ENCODE measurements at places on chromosomes 13 and 19.

DNA sequence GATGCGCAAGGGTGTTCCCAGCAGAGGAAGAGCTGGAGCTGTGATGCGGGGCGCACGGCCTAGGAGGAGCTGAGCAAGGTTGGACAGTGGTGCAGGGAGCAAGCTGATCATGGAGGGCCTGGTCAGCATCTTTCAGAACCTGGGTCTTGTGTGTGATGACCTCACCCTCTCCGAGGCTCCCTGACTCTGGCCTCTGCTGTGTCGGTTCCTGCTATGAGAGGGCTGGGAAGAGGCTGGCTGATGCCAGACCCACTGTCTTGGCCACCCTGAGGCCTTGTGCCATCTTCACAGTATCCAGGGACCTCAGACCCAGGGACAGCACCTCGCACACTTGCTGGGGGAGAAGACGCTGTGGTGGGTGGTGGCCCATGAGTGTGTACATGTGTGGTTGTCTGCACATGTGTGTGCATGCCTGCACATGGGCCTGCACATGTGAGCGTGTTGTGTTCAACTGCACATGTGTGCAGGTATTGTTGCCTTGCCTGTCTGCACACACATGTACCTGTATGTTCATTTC is 16.5 kb upstream of the C13orf46 start:
- no peak for DNase-seq

GRCh38 chr19:7598180-7598579 is 2.5 kb downstream of the CAMSAP3 start:
- no peak for DNase-seq

DNA sequence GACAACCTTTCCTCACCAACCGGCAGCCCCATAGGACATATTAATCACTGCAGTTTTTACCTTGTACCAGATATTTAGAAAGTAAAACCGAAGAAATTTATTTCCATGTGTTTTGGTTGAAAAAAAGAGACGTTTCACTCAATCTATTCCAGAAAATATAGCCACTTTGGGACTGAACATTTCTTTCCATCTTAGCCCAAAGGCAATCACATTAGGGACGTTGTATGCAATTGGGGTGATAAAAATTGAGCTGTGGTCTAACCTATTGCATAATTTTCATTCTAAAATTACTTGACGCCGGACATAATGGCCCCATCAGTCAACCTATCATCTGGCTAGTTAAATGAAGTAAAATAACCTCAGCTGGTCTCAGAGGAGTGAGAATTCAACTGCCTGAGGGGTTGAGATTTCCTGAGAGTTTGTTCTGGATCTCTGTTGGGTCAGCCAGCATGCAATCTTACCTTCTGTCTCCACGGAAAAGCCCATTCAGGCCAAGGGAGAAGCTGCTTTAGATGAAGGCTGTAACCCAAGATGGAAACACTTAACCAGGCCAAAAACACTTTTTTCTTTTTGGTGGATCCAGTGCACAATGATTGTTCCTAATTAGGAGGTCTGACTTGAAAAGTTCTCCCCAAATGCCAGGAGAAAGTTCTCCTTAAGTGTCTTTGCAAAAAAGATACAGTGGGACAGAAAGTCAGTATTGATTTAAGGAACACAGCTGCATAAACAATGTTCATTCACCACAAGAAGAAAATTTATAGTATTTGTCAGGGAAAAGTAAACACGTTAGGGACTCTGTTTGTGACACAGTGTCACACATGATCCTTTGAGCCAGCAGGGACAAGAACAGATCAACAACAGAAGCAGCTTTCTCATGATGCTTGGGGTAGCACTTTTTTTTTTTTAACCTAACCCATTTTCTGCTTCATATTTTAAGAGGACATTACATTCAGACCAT is 34.1 kb downstream of the DLEU7 start:
- no peak for DNase-seq

GRCh38 chr19:8265872-8266271 is 42.3 kb downstream of the CD320 start:
- no peak for DNase-seq

- DNase-seq, result no peak
Observed at GRCh38 chr13:70380809-70381208, 272.6 kb upstream of the KLHL1 start.

DNA sequence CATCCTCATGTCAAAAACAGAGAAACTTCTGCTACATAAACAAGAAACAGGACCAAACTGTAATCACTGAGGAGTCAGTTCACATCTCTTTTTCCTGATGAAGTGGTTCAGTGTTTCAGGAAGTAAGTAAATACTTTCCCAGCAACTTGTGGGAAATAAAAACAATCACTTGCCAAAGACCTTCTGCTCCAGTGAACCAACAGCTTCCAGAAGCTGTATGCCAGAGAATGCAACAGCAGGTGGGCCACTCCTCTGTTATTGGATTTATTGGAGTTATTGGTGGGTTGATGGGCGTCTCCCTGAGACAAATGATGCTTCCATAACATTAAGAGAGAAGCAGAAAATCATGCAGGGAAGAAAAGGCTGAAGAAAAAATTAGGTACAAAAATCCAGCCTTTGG is 9.9 kb downstream of the SLC6A16 start:
- no peak for DNase-seq

GRCh38 chr13:46687810-46688209 is 109.2 kb downstream of the ESD start:
- DNase-seq, result no peak
